ENCODE measurements at places on chromosomes 13 and 19.

GRCh38 chr19:42092350-42092749 lies 16.4 kb downstream of the ZNF574 start:
- no peak for DNase-seq

- no peak for DNase-seq
Measured at GRCh38 chr19:861756-862580, 2.5 kb downstream of the CFD start.

DNA sequence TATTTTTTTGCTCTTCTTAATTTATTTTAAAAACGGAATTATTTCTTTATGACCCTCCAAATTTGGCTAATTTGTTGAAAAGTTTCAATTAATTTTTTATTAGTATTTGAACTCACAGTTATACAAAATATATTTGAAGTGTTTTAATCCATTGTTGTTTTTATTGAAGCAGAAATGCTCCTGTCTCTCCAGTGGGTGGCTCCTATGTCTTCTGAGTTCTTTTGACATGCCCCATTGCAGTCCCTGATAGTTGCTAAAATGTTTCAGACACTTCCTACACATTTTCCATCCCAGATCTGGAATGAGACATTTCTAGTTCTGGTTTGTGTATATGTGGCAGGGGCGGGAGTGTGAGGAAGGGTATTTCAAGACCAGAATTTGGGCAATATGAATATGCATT lies 579.4 kb upstream of the PRR20A start:
- no peak for DNase-seq

GRCh38 chr13:106738186-106738678 lies 170.3 kb upstream of the ARGLU1 start:
- DNase-seq: no peak

- DNase-seq: no peak
Measured at GRCh38 chr13:30965380-30965779, 32.9 kb downstream of the TEX26 start.

GRCh38 chr13:99294198-99294597 lies 13.0 kb downstream of the GPR183 start:
- DNase-seq: no peak

- DNase-seq: no peak
Measured at GRCh38 chr19:4980838-4981680, 12.1 kb downstream of the KDM4B start.

GRCh38 chr13:46535825-46536224 lies 17.1 kb upstream of the LRCH1 start:
- DNase-seq: no peak

Measured in cortex of kidney (tissue), 1 donor.